KG1 (cell line): ENCODE measurements at places on chromosomes 11 and 22.

GRCh38 chr22:23122216-23122957 lies 19.4 kb downstream of the RSPH14 start:
- DNase-seq: no peak

DNA sequence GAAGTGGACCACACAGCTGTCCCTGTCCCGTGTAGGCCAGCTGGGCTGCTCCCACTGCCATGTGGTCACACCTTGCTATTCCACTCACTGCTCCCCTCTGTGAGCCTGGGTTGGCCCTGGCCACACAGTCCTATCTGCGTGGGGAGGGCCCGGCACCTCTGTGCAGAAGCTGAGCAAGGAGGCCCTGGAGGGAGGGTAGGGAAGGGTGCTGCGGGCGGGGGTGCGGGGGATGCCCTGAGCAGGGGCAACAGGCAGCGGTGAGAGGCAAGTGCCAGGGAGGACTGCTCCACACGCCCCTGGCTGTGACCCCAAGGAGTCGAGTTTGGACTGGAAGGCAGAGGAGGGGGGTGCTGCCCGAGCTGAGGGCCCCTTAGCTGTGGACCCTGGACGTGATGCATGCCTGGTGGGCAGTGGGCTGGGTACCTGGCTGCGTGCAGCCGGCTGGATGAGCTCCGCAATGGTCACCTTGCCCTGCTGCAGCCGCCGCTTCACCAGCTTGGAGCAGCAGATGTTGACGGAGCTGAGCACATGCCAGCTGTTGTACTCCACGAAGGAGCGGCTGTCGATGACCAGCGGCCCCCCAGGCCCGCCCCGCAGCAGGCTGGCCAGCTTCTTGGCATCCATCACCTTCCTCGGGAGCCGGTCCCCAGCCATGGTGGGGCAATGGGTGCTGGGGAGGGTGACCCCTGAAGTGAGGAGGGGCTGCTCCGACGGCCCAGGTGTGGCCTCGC lies 6.7 kb downstream of the DUSP8 start:
- no peak for DNase-seq

DNA sequence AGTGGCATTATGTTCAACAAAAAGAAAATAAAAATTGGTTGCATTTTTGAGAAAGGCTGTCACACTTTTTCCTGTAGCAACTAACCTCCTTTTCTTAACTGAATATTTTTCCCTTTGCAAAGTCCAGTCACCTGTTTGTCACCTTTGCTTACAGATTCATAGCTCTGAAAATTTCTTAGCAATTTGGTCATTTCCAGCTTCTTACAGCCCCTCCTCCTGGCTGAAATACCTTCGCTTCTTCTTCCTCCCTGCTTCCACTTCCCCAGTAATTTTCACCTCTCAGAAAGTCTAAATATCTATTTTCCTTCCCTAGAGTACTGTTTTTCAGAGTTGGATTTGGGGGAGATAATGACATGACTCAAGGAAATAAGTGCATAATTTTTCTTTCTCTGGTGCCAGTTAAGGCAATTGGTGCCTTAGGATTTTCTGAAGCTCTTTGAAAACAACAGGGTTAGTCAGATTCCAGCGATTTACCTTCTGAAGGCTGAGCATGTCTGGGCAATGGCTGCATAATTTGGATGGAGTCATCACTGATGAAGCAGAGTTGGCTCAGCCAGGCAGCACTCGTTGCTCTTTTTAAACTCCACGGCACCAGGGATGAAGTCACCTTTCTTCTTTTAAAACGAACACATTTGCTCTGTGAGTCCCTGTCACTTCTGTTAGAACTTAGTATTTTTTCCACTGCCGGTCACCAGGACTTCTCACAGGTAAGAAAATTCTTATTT lies 62.1 kb upstream of the AMOTL1 start:
- no peak for DNase-seq

DNA sequence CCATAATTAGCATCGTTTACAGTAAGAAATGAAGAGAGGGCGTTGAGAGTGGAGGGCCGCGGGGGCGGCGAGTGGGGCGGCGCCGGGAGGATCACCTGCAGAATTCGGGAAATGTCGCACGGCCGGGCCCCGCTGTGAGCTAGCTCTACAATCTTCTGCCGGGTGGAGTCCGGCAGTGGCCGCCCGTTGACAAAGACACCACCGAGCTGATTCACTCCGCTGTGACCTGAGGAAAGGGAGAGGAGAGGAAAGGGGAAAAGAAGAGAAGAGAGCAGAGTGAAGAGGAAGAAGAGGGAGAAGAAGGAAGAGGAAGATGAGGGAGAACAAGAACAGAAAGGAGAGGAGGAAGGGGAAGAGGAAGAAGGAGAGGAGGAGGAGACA lies 8.5 kb downstream of the PAX6 start:
- no peak for DNase-seq

DNA sequence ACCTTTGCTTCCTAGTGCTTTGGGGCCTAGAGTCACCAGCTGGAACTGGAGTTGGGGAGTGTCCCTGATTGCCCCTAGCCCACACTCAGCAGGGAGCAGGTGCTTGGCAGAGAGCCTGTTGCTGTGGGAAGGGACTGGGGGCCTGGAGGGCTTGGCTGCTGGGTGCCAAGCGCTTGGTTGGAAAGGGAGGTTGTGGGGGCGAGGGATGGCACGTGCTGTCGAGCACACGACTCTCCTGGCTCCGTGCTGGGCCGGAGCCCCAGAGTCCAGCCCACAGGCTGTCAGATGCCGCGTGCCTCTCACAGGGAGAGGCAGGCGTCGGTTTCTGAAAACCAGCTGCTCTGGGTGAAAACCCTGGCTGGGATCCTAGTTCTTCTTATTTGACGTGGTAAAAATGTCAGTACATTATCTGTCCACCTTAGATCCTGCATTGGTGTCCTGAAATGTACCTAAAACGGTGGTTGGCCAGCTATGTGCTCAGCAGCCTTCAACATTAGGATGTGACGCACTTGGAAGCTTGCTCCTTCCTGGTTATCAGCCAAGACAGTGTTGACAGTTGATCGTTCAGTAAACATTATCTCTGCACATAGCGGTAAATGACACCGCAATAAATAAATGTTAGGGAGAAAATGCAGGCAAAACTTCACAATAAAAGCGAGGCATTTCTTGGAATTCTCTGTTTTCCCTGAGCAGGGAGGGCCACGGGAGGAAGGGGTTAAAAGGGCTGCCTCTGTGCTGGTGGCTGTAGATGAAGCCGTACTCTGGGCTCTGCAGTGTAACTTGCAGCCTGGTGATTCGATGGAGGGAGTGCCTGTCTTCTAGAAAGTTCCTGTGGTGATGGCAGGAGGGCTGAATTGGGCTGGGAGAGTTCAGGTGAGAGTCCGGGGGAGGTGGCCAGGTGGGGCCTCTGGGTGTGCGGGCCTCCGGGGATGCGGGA lies 29.2 kb downstream of the GRAMD4 start:
- no peak for DNase-seq

- no peak for DNase-seq
These were observed 567.9 kb downstream of the NTM start for GRCh38 chr11:131938351-131938751.

- DNase-seq: peak; percentile 45
These were observed 17.6 kb downstream of the GDPD5 start for GRCh38 chr11:75508051-75508561.

DNA sequence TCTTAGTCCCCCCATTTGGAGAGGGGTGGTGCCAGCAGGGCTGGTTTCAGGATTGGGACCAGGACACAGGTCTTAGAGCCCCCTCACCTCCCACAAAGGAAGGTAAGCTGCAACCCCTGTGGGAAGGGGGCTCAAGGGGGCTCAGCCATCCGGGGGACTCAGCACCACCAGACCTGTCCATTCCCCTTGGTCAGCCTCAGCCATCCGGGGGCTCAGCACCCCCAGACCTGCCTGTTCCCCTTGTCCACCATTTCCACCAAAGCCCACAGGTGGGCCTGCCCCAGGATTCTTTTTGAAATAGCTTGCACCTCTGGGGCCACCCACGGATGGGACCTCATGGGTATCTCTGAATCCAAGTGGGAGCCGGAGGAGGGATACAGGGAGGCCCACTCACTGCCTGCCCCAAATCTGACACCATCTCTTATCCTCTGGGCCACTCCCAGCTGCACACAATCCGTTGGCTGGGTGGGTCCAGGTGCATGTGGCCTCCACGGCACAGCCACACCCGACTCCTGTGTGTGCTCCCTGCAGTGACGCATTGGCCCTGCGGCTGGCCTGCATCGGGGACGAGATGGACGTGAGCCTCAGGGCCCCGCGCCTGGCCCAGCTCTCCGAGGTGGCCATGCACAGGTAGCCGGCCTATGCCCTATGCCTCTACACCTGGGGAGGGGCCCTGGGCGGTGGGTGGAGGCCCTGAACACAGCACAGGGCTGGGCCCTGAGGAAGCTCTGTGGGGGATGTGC lies 15.9 kb downstream of the MCAT start:
- DNase-seq: no peak

- no peak for DNase-seq
These were observed 4.8 kb upstream of the CD248 start for GRCh38 chr11:66321606-66322005.

GRCh38 chr11:108858622-108859021 lies 193.8 kb downstream of the DDX10 start:
- DNase-seq: no peak

- DNase-seq: no peak
These were observed 127.9 kb upstream of the CSNK2A3 start for GRCh38 chr11:11480971-11481370.

DNA sequence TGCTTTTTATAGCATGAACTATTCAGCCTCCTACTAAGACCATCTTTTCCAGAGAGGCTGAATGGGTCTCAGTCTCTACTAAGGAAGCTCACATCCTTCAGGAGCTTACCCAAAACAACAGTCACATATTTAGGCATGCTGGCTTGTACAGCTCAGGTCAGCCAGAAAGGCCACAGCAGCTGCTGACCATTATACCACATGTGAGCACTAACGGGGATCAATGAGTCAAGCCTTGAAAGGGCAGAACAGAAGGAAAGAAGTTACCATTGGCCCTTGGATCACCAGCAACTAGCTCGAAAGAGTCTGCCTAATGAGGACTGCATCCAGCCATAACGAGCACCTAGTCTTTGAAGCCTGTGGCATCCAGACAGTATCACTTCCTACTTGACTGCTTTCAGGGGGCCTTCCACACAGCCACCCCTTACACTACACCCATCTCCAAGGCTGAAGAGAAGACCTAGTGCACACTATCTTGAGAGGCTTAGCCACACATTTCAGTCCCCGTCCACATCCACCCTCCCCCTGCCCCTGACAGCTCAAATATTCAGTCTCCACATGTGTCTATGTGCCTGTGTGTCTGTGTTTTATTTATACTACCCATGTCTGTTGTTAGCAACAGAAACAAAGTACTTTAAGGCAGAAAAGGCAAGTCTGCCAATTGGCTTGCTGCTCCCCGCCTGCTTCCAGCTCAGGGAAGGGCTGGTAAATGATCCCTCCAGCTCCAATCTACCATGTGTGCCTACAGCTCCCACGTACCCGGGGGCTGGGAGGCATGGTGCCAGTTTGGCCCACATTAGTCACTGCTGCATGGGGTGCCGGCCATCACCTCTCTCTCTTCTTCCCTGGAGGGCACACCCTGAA lies 95.5 kb downstream of the RPL27A start:
- no peak for DNase-seq

GRCh38 chr11:106160494-106160893 lies 83.0 kb downstream of the AASDHPPT start:
- no peak for DNase-seq

GRCh38 chr11:119847853-119848252 lies 118.9 kb upstream of the NECTIN1 start:
- no peak for DNase-seq

GRCh38 chr11:13486926-13487660 lies 8.7 kb downstream of the PTH start:
- DNase-seq: no peak

DNA sequence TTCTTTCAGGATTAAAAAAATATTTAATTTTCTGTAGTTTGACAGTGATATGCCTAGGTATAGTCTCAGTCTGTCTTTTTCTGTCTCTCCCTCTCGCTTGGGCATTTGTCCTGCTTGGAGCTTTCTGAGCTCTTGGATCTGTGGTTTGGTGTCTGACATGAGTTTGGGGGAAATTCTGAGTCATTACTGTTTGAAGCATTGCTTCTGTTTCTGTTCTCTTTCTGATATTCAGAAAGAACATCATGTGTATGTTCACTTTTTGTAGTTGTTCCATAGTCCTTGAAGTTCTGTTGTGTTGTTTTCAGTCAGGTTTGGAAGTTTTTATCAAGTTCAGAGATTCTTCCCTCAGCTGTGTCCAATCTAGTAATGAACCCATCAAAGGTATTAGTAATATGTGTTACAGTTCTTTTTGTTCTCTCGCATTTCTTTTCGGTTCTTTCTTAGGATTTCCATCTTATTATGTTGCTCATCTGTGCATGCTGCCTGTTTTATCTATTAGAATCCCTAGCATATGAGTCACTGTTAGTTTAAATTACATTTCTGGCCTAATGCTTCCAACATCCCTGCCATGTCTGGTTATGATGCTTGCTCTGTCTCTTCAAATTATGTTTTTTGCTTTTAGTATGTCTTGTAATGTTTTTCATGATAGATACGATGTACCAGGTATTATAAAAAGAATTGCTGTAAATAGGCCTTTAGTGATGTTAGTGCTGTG lies 48.4 kb downstream of the DDX10 start:
- DNase-seq: no peak
